ENCODE measurements at places on chromosomes 7 and 10.

DNA sequence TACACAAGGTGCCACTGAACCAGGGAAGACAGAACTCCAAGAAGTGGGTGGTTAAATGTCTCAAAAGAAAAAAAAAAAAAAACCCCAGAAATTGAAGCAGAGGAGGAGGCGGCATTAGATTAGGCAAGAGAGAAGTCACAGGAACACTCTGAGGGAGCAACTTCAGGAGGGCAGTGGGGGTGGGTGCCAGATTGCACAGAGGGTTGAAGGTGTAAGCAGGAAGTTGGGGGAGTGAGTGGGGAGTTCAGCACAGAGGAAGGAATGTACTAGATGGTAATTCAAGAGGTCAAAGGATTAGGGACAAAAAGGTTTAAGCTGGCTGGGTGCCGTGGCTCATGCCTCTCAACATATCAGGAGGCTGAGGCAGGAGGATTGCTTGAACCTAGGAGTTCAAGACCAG lies 110.0 kb upstream of the PDLIM1 start:
- DNase-seq: no peak

GRCh38 chr7:105613611-105614330 lies 32.5 kb upstream of the EFCAB10 start:
- no peak for DNase-seq

DNA sequence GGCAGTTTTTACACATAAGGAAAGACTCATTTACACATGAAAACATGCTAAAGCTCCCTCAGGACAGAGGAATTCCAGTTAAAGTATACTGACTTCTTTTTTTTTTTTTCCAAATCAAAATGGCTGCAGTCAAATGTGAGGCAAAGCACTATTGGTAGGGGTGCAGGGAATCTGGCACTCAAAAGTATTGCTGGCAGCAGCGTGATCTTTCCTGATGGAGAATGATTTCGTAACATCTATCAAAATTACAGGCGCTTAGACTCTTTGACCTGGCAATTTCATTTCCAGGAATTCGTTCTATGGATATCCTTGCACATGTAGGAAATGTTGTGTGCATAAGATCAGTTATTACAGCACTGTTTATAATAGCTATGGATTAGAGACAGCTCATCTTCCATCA lies 65.7 kb downstream of the VSTM4 start:
- DNase-seq: no peak

DNA sequence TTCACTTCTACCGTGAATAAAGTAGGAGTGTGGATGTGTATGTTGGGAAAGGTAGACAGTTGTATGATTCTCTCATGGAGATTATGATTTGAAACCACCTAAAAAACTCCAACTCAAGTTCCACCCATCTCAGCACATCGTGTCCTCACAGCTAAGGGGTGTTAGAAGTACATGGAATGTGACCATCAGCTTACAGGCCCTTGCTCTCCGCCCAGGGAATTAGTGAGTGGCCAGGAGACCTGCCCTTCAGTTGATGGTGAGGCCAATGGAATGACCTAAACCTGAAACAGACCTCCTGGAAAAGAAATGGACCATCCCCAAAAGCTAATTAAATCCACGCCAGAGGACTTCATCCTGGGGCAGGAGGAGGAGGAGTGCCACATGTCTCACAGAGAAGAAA lies 2.1 kb upstream of the WNT2 start:
- peak; percentile 36 for DNase-seq

DNA sequence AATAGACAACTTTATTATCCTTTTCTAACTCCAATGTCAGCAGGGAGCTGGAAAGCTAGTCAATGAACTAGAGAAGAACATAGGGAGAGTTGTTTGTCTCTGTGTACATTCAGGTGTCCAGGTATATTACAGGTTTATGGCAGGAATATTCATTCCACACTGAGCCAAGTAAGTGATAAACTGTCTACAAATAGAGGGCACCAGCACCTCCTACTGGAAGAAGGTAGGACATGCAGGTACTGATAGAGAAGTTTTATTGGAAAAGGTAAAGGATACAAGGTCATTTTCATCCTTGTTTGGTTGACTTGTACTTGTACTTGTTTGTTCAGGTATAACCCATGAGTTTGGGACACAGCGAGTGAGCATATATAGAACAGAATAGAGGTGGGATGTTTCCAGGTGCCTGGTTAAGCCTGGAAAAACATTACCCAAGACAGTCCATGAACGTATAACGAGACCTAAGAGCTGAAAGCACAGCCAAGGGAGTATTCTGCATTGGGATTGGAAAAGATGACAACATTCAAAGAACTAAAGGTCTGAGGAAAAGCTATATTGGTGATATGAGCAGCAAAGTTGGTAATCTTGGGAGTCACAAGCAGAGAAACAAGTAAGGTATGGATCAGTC lies 61.4 kb upstream of the PPP1R3C start:
- DNase-seq: peak; percentile 38

DNA sequence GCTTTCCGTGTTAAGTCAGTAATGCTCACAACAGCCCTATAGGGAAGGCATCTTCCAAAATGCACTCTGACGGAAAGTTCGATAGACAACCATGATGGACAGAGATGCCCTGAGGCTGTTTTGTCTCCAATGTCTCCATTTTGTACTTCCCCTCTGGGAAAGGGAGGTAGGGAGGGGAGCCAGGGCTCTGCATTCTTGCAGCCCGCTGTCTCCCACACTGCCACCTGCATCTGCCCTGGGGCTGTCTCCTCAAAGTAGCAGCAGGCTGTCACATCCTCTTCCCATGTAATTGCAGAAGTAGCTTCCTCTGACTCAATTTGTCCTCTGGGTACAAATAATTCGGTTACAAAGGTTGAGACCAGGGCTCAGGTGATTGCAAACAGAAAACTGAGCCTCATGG lies 131.4 kb downstream of the GPAM start:
- no peak for DNase-seq

- no peak for DNase-seq
These were observed 1.1 kb upstream of the DNAAF5 start for GRCh38 chr7:725223-726005.

GRCh38 chr10:132652936-132653590 lies 115.5 kb downstream of the INPP5A start:
- DNase-seq: no peak

All from AG10803 (cell line).